ENCODE measurements at places on chromosomes 2 and 18. TPM values are rescaled to one million over a fixed set of nuclear protein-coding genes. Genes with fewer than 3 reads are reported as not detected.

POMC gene
- total RNA-seq: 3.8 TPM

IRS1 gene
- total RNA-seq: 33.5 TPM

UGT1A3 gene
- total RNA-seq: not detected

KHK gene
- 0.50 TPM for total RNA-seq

Data from smooth muscle cell of trachea (primary cell).